ENCODE measurements at places on chromosomes 12 and 14.

DNA sequence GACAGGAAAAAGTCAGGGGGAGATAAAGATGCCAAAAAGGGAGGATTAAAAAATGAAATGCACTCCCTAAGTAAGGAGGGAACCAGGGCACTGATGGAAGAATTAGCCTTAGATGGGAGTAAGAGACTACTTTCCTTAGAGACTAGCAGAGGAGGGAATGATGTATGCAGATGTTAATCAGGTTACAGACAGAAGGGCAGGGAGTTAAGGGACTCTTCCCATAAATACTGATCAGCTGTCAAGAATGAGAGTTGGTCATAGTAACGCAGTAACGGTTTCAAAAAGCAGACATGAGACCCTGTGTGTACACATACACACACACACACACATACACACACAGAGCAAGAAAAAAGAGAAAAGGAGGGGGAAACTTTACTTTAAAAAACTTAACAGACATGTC lies 93.4 kb downstream of the PHLDA1 start:
- no peak for DNase-seq

- DNase-seq: no peak
Measured at GRCh38 chr14:58662759-58663158, 25.0 kb downstream of the DACT1 start.

- no peak for DNase-seq
Measured at GRCh38 chr12:105357162-105357691, 26.7 kb downstream of the C12orf75 start.

DNA sequence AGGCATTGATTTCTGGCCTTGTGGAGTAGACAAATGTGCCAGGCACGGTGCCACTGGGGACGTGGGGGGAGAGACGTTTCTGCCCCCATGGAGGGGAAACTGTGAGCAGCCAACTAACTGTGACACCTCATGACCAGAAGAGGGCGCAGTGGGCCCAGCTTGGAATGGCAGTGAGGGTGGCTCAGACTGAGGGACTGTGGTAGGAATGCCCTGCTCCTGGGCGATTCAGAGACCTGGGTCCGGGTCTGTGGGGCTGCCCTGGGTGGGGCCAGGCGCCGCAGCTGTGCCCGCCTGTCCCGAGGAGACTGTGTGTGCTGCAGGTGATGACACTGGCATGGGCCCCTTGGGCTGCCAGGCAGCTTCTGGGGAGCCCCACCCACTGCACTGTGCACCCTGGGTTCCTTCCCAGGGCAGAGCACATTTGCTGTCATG lies 60.6 kb downstream of the SLC25A47 start:
- DNase-seq: peak; percentile 49

DNA sequence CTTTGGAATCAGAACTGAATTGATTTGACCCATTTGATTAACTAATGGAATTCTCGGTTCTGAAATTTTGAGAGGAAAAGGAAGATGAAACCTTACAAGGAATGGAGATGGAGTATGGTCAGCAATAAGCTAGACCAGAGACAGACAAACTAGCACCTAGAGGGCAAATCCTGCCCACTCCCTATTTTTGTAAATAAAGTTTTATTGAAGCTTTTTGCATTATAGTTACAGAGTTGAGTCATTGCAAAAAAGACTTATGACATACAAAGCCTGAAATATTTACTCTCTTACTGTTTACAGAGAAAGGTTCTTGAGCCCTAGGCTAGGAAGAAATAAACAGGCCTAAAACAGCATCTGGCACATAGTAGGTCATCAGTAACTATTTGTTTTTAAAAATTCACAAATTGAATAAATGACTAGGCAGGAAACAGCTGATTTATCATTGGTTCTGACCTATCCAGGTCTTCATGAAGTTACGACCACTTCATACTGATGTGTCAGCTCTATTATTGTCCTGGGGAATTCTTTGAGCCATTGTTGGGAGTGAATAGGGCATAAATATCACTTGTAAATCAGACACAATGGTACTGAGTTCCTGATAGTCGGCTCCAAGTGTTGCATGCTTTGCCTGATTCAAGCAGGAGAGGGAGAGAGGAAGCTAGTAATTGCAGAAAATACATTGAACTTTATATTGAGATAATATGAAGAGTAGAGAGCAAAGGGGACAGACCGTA lies 14.6 kb upstream of the STAB2 start:
- DNase-seq: no peak

DNA sequence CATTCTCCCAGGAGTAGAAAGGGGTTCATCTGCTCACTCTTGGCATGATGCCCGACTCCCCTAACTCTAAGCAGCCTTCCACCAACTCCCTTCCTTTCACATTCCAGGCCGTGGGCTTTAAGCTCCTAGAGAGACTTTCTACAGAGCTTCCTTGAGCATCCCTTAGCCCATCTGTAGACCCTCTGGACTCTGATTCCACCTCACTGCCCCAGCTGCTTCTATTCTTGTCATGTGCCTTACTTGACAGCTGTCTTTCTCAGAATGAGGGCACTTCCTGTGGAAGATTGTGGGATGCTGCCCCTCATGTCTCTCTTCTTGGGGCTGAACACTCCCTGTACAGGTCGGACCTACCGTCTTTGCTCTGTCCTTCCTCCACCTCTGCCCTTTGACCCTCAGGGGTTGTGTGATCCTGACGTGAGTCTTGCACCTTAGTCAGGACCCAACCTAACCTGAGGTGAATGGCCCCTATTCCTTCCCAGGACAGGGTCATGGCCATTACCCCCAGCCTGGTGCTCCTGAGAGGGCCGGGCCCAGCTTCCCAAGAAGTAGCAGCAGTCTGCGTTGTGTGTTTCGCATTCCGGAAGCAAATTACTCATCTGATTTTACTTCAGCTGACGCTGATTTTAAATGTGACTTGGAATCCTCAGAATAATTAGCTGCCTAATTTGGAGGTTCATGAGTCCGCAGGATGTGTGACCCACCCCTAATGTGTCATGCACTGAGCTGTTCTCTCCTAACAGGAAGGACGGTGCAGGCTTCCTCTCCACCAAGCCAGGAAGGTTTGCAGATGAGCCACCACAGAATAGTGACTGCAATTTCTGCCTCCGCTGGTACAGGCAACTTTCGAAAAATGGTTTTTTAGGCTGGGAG lies 2.7 kb upstream of the GALNT6 start:
- peak; percentile 41 for DNase-seq

GRCh38 chr14:61503167-61503801 lies 181.9 kb downstream of the PRKCH start:
- DNase-seq: peak; percentile 48

DNA sequence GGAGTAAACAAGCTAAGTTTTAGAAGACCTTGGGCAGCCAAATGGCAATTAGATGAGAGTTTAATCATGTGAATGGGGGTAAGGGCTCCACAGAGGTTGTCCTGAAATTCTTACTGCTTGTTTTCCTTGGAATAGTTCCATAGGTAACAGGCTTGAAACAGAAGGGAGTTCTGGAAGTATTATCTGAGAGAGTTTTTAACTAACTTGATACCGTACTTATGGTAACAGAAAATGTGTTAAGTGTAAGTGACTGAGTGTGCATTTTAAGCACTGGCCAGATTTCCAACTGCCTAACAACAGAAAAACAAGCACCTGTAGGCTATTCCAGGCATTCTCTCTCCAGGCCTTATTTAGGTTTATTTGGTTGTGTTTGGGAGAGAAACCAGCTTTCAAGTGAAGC lies 414.6 kb upstream of the PDE3A start:
- no peak for DNase-seq

- no peak for DNase-seq
Measured at GRCh38 chr12:40439771-40440492, 215.1 kb downstream of the LRRK2 start.

- DNase-seq: no peak
Measured at GRCh38 chr12:22257100-22257499, 77.4 kb downstream of the ST8SIA1 start.

GRCh38 chr12:100674036-100674888 lies 100.8 kb downstream of the GAS2L3 start:
- no peak for DNase-seq

DNA sequence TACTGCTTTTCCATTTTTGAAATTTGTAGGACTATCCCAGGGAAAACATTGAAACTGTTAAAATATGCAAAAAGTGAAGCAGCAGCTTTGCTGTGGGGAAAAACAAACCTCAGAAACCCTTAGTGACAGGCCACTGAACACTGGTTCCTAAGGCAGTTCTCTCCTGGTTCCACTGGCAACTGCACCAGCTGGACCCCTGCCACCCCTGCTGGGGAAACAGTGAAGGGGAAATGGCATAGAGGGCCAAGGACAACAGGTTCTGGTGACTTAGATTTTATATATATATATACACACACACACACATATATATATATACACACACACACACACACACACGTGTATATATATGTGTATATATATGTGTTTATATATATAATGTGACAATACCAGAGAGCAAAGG lies 16.2 kb upstream of the KRT7 start:
- DNase-seq: no peak

GRCh38 chr14:100081997-100082625 lies 16.9 kb downstream of the EVL start:
- no peak for DNase-seq

DNA sequence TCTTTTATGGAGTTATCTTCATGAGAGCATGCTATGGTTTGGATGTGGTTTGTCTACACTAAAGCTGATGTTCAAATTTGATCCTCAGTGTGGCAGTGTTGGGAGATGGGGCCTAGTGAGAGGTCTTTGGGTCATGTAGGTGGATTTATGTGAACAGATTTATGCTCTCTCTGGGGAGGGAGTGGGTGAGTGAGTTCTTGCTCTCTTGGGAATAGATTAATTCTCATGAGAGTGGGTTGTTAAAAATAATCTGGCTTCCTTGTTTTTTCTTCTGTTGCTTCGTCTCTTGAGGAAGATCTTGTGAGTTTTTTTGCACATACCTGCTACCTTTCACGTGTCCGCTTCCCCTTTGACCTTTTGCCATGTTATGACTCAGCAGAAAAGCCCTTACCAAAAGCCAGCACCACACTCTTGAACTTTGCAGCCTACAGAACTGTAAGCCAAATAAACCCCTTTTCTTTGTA lies 20.5 kb downstream of the DERA start:
- DNase-seq: no peak

DNA sequence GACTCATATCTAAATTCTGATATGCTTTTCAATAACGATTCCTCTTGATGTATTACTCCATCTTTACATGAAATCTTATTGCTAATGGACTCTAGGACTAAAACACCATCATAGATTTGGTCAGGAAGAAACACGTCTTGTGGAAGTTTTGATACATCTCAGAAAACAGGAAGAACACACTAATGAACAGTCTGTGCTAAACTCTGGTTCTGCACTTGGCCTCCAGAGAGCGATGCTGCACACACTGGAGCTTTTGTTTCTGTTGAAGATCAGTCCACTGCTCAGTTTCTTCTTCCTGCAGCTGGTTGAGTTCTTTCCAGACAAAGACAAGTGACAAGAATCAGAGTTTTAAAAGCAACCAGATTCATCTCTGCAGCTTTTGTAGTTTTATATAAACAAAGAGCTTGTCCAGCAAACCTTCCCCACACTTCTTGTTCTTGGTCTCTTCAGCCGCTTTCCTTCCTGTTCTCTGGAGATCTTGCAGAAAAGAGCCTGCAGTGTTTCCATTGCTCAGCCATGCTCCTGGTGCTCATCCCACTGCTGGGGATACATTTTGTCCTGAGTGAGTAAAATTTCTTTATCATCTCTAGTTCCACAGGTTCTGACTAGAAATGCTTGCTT lies 229.1 kb upstream of the OR4E1 start:
- no peak for DNase-seq

- DNase-seq: no peak
Measured at GRCh38 chr12:20183563-20183962, 184.8 kb upstream of the PDE3A start.

DNA sequence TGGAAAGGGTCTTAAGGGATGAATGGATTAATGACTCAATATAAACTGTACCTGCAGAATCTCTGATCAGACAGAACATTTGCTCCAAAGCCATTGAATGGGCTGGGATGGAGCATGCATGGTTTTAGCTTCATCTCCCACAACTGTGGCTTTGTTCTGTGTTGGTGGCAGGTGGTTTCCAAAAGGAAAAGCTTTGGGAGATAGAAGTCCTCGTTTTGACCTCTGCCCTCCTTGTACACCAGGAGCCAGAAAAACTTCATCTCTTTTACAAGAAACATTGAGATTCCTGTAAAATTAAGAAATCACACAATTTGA lies 39.5 kb downstream of the GPR65 start:
- DNase-seq: no peak

GRCh38 chr14:43540948-43541347 lies 966.1 kb downstream of the FSCB start:
- DNase-seq: no peak

DNA sequence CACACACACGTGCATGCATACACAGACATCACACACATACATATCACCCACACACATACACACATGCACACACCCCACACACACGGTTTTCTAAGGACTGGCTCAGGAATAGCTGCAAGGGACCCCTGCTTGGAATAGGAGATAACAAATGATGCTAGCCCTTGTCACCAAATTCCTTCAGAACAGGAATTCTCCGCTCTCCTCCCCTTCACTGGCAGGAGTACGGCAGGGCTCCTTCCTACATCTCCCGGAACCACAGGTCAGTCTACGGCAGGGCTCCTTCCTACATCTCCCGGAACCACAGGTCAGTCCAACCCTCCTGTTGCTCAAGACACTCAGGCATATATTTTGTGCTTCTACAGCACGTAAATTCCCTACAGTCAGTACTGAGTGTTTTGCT lies 23.9 kb downstream of the PHLDA1 start:
- DNase-seq: no peak

DNA sequence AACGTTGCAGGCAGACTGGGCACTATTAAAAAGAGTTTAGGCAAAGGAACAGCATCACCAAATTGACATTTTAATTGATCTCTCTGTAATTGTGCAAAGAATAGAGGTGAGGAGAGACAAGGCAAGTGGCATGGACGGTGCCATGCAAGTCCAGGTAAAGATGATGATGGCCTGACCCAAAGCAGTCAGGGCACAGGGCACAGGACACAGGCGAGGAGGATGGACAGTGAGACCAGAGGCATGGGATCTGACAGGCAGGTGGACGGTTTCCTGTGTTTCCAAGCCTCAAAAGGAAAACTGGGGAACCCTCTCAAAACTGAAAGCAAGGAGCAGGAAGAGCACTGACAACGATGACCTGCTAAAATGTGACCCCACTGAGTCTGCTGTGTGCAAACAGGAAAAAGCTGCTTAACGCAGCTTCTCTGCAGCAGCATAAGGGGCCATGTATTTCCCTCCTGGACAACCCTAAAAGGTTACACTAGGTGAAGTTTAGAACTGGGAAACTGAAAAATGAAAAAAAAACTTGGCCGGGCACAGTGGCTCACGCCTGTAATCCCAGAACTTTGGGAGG lies 50.9 kb downstream of the CLIP1 start:
- no peak for DNase-seq

GRCh38 chr12:55515696-55516095 lies 23.5 kb downstream of the OR6C68 start:
- DNase-seq: no peak

- no peak for DNase-seq
Measured at GRCh38 chr12:50201987-50202521, 34.9 kb upstream of the CERS5 start.

GRCh38 chr14:92108345-92109254 lies 2.2 kb upstream of the ATXN3 start:
- DNase-seq: no peak

GRCh38 chr12:48958049-48958388 lies 732 bp upstream of the ARF3 start:
- no peak for DNase-seq
